ENCODE measurements at places on chromosomes 4 and X. TPM values are rescaled to one million over a fixed set of nuclear protein-coding genes. Genes with fewer than 3 reads are reported as not detected.

GRCh38 chrX:84690228-84690627 lies 188.0 kb upstream of the HDX start:
- no peaks in the 10 kb centered on the region for H3K27me3 ChIP-seq
- no peak overlapping the region for H3K27ac ChIP-seq
- no peak for DNase-seq
- peaks cover 2% of the 10 kb centered on the region for H3K4me1 ChIP-seq
- no peaks in the 10 kb centered on the region for H3K36me3 ChIP-seq
- no peak overlapping the region for H3K4me3 ChIP-seq

DNA sequence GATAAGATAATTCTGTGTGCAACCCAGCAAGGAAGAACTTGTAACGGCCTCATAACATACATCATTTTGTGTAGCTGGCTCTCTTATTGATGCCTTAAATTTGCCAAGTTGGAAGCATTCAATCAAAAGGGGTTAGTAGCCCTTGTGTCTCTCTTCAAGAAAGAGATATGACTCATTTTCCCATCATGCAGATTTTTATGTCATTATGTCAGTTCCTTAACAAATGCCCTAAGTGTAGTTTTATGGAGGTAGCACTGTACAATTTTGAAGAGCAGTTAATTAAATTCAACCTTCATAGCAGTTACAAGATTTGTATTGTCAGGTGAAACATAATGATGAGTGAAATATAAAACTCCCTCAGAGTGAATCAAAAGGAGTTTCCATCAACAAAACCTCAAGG lies 215.6 kb downstream of the GRIA3 start:
- no peak for DNase-seq
- H3K27ac ChIP-seq, result no peak overlapping the region
- no peaks in the 10 kb centered on the region for H3K27me3 ChIP-seq
- no peaks in the 10 kb centered on the region for H3K4me1 ChIP-seq
- no peak overlapping the region for H3K4me3 ChIP-seq

The BEND2 gene
- not detected for total RNA-seq

DNA sequence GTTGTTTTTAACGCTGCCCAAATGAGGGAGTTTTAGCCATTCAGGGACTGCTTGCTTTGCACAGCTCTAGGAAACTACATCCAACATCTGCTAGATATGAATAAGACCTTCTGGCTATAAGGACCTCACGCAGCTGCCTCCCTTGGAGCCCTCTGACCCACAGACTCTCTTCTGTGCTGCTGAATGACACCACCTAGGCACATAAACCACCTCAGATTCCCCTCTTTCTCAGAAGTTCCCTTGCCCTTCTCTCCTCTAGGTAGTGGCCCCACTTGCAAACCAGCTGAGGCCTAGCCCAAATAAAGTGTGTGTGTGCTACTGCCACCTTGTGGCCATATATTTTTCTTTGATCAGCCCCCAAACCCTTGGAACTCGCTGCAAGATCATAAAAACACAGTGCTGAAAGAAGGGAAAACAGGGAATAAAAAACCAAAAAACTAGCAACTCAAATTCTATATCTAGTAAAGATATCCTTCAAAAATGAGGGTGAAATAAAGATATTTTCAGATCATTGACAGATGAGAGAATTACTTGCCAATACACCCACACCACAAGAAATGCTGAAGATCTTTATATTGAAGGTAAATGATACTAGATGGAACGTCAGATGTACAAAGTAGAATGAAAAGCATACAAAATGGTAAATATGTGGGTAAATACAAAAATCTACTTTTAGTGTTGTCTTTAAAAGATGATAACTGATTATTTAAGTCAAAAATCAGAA lies 265.9 kb downstream of the ADAMTS3 start:
- H3K4me1 ChIP-seq, result no peaks in the 10 kb centered on the region
- peaks cover 4% of the 10 kb centered on the region for H3K27me3 ChIP-seq
- H3K4me3 ChIP-seq, result no peak overlapping the region
- DNase-seq, result peak; percentile 38
- H3K36me3 ChIP-seq, result no peaks in the 10 kb centered on the region

- H3K27ac ChIP-seq, result no peak overlapping the region
- H3K4me3 ChIP-seq, result no peak overlapping the region
- no peak for DNase-seq
- H3K4me1 ChIP-seq, result no peaks in the 10 kb centered on the region
- H3K27me3 ChIP-seq, result no peaks in the 10 kb centered on the region
Measured at GRCh38 chr4:110602061-110602460, 20.8 kb downstream of the PITX2 start.
